ENCODE measurements at places on chromosomes 6 and 20. TPM values are rescaled to one million over a fixed set of nuclear protein-coding genes. Genes with fewer than 3 reads are reported as not detected.

DNA sequence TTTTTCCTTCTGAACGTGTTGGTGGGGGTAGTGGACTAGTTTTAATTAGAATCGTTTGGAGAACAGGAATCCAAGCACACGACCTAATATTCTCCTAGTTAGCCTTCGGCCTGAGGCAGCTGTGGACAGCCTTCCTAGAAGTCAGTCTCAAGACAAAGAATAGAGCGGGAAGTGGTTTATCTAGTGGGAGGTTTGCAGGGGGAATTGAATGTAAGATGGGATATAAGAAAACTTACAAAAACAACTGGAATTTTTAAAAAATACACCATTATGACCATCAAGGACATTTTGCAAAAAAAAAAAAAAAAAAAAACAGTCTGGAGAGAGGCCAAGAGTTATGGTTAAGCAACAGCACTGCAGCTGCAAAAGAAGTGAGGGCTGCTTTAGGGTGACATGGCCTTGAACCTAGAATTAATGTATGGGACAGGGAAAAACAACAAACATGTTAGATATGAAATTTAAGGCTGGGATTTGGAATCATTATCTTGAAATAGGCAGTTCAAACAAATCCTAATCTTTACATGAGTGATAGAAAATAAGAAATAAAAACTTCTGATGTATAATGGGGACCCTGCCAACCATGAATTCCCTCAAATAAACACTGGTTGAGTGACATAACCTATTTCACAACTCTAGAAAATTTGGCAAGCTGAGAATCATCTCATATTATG, 40.2 kb downstream of the PLAGL1 start:
- no peak for DNase-seq

DNA sequence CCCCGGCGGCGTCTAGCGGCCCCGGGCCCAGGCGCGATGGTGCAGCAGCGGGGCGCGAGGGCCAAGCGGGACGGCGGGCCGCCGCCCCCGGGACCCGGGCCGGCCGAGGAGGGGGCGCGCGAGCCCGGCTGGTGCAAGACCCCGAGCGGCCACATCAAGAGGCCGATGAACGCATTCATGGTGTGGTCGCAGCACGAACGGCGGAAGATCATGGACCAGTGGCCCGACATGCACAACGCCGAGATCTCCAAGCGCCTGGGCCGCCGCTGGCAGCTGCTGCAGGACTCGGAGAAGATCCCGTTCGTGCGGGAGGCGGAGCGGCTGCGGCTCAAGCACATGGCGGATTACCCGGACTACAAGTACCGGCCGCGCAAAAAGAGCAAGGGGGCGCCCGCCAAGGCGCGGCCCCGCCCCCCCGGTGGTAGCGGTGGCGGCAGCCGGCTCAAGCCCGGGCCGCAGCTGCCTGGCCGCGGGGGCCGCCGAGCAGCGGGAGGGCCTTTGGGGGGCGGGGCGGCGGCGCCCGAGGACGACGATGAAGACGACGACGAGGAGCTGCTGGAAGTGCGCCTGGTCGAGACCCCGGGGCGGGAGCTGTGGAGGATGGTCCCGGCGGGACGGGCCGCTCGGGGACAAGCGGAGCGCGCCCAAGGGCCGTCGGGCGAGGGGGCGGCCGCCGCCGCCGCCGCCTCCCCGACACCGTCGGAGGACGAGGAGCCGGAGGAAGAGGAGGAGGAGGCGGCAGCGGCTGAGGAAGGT, 715 bp downstream of the SOX12 start:
- DNase-seq, result peak; percentile 76

GRCh38 chr6:33411632-33412005, 805 bp downstream of the PHF1 start:
- no peak for DNase-seq

GRCh38 chr20:36391955-36392354, 85.8 kb downstream of the DLGAP4 start:
- no peak for DNase-seq

GRCh38 chr6:137856138-137856898, 10.7 kb upstream of the TNFAIP3 start:
- DNase-seq, result no peak

- DNase-seq, result no peak
These were observed 425 bp downstream of the HBS1L start for GRCh38 chr6:135054226-135054568.

- DNase-seq, result no peak
These were observed 203.3 kb upstream of the IMPG1 start for GRCh38 chr6:76275746-76276145.

GRCh38 chr6:32905078-32905477, 35.8 kb downstream of the HLA-DMB start:
- DNase-seq, result no peak

DNA sequence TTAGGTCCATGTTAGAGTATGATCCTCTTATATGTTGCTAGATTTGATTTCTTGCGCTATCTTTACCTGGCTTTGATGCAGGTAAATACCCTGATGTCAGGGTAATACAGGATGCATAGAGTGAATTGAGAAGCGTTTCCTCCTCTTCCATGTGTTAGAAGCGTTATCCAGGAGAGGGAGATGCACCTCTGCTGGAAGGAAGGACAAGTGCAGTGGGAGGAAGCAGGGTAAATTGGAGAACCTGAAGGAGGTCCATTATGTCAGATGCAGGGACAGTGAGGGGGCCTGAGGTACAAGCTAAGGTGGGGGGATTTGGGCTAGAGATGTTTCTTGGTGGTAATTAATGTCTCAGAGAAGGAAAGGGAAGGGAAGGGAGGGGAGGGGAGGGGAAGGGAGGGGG, 7.7 kb downstream of the SHLD1 start:
- no peak for DNase-seq

CUL9 gene
- 71.7 TPM for total RNA-seq

CST2 gene
- not detected for total RNA-seq

PROKR2 gene
- not detected for total RNA-seq

Data from ureter (tissue), 1 donor.